CD4-positive, alpha-beta T cell treated with Interleukin-2 at 100 ng/mL for 4 hours (primary cell): ENCODE measurements at places on chromosomes 6 and 20.

DNA sequence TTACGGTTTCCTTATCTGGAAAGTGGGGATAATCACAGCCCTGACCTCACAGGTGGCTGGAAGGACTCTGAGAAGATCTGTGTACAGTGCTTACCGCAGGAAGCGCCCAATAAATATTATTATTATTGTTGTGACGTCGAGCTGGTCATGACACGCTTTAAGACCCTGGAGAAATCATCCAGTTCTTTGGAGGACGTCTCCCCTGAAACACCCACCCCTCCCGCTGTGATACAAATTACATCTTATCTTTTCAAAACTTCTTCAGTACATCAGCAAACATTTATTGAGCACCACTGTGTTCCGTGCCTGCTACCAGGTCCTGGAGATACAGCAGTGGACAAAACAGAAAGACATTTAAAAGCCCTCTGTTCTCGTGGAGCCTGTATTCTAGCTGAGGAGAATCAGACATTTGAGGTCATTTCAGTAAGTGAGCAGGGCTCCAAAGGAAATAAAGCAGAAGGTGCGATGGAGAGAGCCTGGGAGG lies 118.7 kb downstream of the CEBPB start:
- no peak for DNase-seq

DNA sequence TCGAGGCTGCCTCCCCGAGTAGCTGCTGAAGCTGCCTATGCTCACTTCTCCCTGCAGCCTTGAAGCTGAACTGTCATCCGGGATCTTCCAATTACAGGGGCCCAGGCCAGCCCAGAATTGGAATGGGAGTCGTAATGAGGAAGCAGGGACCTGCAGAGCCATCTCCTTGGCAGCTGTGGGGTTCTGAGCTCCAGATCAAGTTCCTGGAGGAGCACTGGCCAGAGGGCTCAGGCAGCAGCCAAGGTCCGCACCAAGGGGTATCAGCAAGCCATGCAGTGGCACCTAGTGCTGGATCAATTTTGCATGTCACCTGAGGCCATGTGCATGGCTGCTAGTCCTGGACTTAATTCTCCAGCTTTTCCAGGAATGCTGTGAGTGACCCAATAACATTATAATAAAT lies 163.2 kb upstream of the TSHZ2 start:
- no peak for DNase-seq

GRCh38 chr6:54987633-54988290 lies 141.2 kb downstream of the FAM83B start:
- DNase-seq: no peak

- no peak for DNase-seq
Observed at GRCh38 chr6:158999154-158999665, 792 bp downstream of the RSPH3 start.

GRCh38 chr6:134809130-134809529 lies 140.8 kb downstream of the ALDH8A1 start:
- no peak for DNase-seq

GRCh38 chr6:111850295-111850937 lies 22.8 kb downstream of the FYN start:
- DNase-seq: no peak

- DNase-seq: no peak
Observed at GRCh38 chr6:45027126-45027525, 301.0 kb upstream of the RUNX2 start.

DNA sequence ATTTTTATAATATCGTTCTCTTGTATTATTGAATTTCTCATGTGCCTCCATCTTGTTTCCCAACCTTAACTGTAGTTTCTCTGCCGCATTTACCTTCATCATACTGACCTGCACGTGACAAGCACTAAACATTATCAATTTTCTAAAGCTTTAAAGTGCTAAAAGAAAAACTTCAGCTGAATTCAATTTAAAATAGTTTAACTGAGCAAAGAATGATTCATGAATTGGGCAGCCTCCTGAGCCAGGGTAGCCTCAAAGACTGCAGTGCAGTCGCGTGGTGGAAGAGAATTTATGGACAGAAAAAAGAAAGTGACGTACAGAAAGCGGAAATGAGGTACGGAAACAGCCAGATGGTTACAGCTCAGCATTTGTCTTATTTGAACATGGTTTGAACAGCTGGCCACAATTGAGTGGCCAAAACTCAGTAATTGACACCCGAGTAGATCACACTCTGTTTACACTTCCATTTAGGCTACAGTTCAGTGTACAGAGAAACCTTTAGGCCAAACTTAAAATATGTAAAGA lies 4.2 kb upstream of the ZDHHC14 start:
- DNase-seq: no peak

DNA sequence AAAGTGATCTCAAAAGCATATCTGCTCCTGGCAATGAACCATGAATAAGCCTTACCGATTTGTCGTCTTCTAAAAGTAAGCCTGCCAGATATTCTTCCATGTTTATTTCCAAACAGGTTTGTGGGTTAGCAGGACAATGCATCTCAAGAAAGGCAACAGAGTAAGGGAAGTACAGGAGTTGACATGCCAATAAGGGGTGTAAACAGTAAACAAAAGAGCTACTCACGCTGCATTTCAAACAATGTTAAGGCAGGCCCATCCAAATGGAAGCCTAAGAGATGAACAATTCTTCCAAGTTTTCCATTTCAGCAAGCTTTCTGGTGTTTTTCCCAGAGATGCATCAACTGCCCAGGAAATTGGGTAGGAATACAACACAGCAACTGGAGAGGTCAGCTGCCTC lies 27.8 kb upstream of the CRIP3 start:
- no peak for DNase-seq

DNA sequence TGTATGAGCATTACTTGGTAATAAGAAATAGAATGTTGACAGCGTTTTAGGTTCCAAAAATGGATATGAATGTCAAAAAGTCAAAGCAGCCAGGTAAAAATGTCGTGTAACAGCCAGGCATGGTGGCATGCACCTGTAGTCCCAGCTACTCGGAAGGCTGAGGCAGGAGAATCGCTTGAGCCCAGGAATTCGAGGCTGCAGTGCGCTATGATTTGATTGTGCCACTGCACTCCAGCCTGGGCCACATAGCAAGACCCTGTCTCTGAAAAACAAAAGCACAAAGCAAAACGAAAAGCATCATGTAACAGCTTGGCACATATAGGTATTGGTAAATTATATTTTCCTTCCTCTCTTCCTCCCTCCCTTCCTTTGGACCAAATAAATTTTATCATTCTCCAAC lies 16.2 kb upstream of the FOXP4 start:
- no peak for DNase-seq

DNA sequence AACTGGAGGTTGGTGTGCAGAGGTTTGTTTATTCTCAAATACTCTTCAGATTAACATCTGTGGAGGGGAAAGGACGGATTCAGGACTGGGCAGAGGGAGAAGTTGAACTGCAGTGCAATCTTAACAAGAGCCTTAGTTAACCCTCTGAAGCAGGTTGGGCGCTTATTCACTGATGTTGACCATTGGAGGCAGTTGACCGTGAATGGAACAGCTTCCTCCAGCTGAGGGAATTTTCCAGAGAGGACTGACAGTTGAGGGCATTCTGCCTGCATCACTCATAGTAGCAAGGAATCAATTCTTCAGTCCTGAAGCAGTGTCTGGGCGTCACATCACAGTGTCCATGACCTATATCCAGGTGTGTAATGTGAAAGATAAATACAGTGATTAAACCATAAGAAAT lies 80.9 kb downstream of the PLCB4 start:
- no peak for DNase-seq

GRCh38 chr6:139990856-139991465 lies 616.5 kb upstream of the CITED2 start:
- DNase-seq: no peak

DNA sequence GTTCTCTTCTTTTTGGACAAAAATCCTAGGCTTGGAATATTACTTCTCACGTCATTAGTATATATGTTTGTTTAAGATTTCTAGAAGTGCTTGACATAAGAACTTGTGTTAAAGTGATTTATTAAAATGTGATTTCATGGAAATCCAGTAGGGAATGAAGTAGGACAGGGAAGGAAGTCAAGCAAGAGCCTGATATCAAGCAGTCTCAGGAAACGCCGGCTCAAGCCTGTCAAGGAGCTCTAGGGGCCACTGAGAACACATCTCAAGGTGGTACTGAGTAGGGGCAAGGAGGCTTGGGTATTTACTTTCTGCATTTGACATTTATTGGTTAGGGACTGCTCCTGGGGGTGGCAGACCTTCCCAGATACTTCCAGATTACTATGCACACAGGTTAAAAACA lies 920.9 kb upstream of the GJE1 start:
- no peak for DNase-seq

GRCh38 chr20:25277051-25277801 lies 29.3 kb downstream of the PYGB start:
- no peak for DNase-seq

DNA sequence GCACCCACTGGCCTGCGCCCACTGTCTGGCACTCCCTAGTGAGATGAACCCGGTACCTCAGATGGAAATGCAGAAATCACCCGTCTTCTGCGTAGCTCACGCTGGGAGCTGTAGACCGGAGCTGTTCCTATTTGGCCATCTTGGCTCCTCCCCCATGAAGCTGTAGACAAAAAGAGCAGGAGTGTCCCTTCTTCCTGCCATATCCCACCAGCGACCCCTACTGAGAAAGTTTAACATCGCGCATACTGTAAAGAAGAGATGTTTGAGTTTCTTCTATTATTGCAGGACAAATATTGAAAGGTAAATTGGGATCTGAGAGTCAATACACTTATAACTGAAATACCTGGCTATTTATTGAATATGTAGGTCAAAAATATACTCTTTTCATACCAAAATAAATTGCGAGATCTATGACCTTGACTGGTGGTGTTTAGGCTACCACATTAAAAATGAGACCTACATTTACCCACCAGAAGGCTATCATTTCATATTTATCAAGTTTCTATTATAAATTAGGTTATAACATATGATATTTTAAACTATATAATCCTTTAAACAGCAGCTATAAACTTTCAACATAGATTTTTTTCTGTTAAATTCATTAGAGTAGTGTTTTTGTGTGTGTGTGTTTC lies 586.3 kb downstream of the HTR1B start:
- no peak for DNase-seq

DNA sequence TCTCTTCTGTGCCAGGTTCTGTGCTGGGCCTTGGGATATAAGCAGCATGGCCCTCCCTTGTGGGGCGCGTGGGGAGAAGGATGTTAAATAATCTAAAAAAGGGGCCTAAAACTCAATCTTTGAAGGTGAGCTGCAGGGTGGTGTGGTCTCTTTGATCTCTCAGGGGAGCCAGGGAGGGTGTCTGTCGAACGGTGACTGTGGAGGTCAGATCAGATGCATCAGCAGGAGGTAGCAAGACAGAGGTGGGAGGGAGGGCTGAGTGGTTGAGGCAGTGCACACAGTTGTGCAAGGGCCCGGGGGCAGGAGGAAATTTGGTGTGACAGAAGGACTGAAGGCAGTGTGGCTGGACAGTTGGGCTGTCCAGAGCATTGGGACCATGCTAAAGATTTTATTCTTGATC lies 287.3 kb downstream of the BMP7 start:
- DNase-seq: no peak

DNA sequence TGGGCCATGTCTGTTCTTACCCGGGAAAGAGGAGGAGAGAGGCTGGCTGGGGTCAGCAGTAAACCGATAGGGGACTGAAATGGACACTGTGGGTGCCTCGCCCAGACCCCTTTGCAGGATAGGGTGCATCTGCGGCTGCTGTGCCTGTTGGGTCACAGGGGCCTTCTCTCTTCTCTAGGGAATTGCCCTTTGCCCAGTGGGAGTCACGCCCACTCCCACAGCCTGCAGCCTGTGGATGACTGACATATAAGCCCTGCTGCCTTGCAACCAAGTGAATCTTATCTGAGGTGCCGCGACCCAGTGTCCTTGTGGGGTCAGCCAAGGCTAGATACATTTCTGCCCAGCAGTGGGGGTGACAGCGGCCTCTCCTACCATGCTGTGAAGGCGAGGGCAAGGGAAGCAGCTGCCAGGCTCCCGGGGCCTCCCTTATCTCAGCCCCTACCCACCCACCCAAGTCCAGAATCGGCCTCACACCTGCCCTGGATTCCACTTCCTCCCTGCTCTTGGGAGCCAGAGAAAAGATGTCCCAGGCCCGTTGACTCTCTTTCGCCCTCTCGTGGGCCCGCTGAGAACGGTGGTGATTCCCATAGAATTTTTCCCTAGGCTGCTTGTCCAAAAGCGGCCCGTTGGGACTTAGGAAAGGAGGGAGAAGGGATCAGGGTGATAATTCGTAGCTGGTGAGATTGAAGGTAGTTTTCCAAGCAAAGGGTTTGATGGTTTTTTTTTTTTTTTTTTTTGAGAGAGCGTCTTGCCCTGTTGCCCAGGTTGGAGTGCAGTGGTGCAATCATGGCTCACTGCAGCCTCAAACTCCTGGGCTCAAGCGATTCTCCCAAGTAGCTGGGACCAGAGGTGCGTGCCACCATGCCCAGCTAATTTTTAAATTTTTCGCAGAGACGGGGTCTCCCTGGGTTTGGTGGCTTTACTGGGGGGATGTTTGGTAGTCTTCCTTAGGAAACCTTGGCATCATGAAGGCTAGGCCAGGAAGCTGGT lies 76.4 kb upstream of the RNF24 start:
- DNase-seq: peak; percentile 41

DNA sequence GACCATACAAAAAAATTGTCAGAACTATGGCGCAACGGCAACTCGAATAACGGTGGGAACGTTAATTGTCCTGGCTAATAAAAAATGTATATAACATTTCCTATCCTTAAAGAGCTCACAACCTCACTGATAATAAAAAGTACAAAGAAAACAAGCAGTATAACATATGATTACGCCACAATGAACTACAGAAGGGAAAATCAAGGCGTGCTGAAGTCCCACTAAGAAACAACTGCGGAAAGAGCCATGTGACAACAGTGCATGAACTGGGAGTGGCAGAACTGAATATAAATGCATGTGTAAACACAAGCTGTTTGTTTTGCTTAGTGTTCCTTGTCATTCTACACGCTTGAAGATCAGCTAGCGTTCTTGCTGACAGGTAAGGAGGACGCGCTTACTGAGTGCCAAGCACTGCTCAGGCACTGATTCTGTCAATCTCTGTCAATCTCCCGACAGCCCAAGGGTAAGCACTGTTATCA lies 466 bp upstream of the PSMB1 start:
- DNase-seq: peak; percentile 31

GRCh38 chr6:163655217-163656121 lies 241.0 kb downstream of the QKI start:
- DNase-seq: no peak

GRCh38 chr6:118223316-118223715 lies 316.3 kb downstream of the SLC35F1 start:
- no peak for DNase-seq
